ENCODE measurements at places on chromosomes 12 and 14.

GRCh38 chr12:93704625-93705024 lies 27.4 kb downstream of the CRADD start:
- DNase-seq: no peak

DNA sequence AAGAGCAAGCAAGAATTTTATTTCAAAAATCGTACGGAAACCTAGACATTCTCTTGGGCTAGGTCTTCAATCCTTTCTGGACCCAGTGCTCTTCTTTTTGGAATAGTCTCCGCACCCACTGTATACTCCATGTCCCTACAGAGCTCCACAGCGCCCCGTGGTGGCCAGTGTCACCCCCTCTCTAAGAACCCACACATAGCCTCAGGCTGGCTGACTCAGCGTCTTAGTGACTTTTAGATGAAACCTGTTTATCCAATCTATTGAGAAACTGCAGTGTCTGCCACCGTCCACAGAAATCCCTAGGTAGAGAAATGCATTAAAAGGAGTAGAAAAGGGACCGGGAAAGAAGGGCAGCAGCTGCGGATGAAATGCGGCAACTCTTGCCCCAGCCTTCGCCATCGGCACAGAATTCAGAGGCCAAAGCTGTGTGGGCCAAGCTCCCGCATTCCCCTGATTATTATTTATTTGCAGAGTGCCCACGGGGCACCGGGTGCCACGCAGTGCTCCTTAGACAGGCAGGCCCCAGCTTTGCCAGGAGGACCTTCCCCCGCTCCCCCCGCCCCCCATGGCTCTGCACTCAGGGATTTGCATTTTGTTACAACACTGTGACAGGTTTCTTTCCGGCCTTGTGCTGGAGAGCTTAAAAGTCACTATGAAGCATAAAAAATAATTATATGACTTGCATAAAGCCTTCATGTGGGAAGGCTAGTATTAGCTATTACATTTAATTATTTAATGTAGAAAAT lies 170.1 kb upstream of the FKBP4 start:
- no peak for DNase-seq

DNA sequence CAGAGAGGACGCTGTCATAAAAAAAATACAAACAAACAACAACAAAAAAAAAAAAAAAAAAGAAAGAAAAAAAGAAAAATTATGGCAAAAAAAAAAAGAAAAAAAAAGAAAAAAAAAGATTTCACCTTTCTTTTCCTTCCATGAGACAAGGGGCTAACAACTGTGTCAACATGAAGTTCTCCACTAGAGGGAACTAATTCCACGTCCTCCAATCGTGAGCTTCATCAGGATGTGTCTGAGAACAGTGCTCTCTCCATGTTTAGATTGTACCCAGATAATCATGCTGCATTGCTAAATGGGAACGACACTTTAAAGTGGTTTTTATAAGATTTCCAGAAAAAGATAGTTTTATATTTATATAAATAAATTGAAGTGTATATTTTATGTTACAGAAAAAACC lies 96.2 kb upstream of the PTPRB start:
- DNase-seq: no peak

DNA sequence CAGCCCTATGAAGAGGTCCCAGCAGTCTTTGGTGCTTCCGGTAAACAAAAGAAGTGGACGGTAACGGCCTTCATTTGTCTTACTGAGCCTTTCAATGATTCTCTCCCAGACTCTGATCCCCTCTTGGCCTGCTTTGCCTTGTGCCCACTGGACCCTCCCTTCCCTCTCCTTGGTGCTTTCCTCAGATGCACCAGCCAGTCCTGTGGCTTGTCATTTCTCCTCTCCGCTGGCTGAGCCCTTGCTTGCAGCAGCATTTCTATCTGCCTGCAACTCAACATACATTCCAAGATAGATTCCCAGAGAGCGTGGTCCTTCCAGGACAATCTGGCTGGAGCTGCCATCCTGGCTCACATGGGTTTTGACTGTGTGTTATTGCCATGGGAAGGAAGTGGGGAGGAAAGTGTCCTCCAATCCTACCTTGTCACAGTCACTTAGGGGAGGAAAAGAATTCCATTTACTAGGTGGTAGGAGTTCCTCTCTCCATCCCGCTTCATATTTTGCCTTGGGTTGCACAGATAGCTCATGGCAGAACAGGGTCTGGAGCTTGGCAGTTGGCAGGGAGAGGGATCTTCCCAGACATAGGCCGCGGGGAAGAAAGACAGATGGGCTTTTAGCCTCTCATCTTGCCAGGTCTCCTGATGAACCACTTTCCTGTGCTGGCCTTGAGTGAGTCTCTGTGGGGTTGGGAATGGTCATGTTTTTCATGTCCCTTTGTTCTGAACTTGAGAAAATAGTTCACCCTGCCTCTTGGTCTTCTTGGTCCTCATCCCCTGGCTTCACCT lies 92.8 kb upstream of the KCNA1 start:
- no peak for DNase-seq

GRCh38 chr12:121314431-121314830 lies 17.9 kb upstream of the CAMKK2 start:
- DNase-seq: no peak

- DNase-seq: no peak
These were observed 50.4 kb downstream of the MYRFL start for GRCh38 chr12:69875416-69875935.

DNA sequence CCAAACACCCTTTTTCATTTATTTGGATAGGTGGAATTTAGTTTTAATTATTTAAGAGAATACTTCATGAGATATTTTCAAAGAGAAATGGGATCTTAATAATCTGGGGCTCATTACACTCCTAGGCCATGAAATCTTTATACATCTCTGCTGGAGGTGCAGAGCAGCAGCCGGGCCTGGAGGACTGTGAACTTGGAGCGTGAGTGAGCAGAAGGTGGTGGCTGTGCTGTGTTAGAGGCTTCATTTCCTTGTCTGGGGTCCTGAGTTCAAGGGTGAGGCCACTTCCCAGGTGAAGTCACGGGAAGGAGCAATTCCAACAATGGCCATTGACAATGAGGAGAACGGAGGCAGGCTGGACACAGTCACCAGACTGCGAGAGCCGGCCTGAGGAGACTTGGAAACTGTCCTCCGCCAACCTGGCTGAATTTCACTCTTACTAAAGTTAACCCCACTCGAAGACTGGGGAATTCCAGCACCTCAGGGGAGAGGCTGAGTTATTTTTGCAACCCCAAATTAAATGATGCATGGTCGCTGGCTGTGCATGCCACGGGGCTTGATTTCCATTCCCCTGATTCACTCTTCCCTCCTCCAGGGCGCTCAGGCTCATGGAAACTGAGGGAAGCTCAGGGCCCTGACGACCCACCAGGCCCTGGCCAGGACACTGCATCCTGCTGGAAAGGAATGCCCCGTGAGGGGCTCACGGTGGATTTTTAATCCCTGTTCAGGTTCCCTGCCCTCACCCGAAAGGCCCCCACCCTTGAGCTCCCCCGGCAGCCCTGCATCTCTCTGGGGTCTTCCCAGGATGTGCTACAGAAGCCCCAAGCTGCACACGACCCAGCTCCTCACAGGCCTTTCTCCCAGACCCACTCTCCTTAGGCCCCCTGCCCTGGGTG lies 22.6 kb upstream of the TRAF3 start:
- no peak for DNase-seq
